ENCODE measurements at places on chromosomes 1 and 21.
A peak's percentile ranks its signal among the peaks of the same experiment; 100 is the strongest.

GRCh38 chr1:169495046-169495775, 9.5 kb upstream of the SLC19A2 start:
- DNase-seq, result no peak

GRCh38 chr1:110033421-110033820, 1.0 kb upstream of the STRIP1 start:
- no peak for DNase-seq

GRCh38 chr1:88552226-88552625, 131.8 kb upstream of the PKN2 start:
- no peak for DNase-seq

DNA sequence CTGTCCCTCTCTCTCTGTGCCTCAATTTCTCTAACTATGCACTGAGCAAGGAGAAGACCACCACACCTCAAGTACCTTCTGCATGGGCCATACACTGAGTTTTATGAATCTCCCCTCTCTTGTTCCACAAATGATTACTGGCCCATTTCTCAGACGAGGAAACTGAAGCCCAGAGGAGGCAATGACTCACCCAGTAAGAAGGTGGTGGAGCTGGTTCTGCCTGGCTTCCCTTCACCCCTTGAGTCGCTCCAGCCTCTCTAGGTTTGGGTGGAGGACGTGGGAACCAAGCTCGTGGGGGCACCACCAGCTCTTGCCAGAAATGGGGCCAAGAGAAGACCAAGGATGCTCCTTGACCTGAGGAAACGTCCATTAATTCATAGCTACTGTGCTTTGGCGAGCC, 21.3 kb upstream of the RUNX3 start:
- DNase-seq, result no peak

GRCh38 chr1:77636864-77637263, 45.6 kb downstream of the ZZZ3 start:
- no peak for DNase-seq

- no peak for DNase-seq
These were observed at the start of gene BSND for GRCh38 chr1:54998677-54999076. BSND (plus strand) TSS chr1:54998933; CDS start chr1:54999187, 254 bp downstream.

DNA sequence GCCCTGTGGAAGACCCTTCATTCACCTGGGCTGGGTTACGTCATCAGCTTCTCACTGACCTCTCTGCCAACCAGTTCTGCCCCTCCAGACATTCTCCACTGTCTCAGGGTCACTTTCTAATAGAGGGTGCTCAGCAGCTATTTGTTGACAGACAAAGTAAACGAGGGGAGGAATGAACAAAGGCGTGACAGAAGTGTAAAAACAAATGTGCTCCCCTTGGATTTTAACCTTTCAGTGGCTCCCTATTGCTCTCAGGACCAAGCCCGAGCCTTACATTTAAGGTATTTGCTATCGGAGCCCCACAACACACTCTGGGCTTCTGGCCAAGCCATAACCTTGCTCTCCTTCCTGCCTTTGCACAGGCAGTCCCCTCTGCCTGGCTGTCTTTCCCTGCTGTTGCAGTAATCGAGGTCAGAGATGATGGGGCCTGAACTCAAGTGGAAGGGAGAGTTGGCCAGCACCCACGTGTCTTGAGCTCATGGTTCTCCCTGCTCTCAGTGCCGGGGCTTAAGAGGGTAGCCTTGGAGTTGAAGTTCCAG, 9.3 kb upstream of the MARCKSL1 start:
- DNase-seq, result no peak

GRCh38 chr1:113830039-113830438, 17.8 kb upstream of the RSBN1 start:
- no peak for DNase-seq

DNA sequence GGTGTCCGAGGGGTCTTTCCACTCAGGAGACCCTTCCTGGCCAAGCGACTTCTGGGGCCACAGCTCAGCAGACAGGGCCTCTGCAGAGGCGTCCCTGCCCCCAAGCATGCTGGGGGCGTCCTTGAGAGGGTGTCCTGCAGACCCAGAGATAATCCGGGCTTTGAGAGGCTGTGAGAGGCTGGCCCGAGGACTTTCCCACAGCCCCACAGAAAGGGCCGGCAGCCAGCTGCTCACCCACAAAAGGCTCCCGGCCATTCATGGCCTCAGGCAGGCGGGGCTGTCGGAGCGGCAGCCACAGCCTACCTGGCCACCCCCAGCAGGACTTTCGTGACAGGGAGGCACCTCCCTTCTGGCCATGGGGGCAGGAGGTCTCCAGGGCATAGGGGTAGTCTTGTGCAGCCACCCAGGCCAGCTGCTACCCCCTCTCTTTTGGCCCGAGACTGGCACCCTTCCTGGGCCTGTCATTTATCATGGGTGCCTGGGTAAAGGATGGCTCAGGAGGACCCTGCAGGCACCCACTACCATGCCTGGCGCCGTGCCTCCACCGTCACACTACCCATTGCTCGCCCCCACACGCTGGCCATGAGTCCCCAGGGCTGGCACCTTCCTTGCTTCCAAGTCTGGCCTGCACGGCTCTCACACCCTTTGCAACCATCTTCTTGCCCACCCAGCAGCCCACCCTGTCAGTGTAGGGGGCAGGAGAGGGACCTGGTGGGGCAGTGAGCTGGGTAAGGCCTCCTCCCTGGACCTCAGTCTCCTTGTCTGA, 11.1 kb upstream of the TNFRSF14 start:
- no peak for DNase-seq

DNA sequence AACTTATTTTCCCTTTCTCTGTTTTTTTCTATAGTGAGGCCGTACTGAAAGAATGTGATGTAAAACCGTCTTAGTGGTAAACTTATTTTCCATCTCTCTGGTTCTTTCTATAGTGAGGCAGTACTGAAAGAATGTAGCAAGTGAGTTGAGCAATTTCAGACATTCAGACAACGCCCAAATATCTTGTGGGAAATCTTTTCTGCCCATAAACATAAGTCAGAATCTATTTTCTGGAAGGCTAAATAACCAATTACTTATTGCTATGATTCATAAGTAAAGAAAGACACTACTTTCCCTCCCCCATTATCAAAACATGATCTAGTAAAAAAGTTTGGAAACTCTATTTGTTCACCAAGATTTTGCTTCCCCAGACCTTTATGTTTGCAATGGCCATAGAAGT, 18.8 kb upstream of the SCCPDH start:
- DNase-seq, result peak; percentile 72

- no peak for DNase-seq
These were observed 2.2 kb downstream of the PGBD5 start for GRCh38 chr1:230423951-230424350.

DNA sequence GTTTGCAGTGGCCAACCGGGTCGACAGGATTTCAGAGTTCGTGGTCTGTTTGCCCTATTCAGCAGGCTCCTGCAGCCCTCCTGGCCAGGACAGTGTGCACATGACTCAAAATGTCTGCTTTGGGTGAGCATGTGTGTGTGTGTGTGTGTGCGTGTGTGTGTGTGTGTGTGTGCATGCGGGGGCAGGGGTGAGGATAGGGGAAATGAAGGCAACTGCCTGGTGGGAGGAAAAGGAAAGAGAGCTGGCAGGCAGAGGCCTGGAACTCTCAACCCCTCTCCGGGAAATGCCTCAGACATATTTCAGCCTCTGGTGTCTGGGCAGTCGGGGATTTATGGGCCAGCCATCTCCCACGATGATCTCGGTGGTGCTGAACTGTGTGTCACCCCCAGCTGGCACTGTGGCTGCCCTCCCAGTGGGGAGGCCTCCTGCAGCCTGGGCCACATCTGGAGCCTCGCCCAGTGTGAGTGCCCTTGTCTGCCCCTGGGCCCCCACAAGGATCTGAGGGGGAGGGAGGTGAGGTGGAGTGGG, 15.2 kb downstream of the CDCP2 start:
- no peak for DNase-seq

- DNase-seq, result no peak
These were observed 10.7 kb downstream of the KCNA10 start for GRCh38 chr1:110508028-110508940.

- no peak for DNase-seq
These were observed 399.9 kb downstream of the HLX start for GRCh38 chr1:221279146-221279545.

DNA sequence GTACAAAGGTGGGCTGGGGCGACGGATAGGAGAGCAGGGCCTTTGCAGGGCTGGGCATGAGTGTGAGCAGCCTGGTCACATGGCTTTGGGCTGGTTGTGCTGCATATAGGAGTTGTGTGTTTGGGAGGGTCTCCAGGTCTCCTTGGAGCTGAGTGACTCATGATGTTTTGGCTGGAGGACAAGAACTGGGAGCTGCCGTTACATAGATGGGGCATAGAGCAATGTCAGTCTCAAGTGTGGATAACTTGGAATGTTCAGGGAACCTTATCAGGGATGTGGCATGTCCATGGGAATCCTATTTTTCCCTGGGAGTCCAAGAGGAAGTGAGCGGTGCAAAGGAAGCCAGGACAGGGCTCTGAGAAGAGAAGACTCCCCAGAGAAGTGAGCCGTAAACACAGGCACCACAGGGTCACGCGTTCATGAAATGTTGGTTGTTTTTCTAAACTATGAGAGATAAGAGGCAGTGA, 136.4 kb upstream of the KCNE2 start:
- DNase-seq, result no peak

GRCh38 chr1:229843627-229844238, 217.7 kb downstream of the URB2 start:
- DNase-seq, result no peak

- no peak for DNase-seq
These were observed 462.1 kb upstream of the C1orf87 start for GRCh38 chr1:60535713-60536112.

DNA sequence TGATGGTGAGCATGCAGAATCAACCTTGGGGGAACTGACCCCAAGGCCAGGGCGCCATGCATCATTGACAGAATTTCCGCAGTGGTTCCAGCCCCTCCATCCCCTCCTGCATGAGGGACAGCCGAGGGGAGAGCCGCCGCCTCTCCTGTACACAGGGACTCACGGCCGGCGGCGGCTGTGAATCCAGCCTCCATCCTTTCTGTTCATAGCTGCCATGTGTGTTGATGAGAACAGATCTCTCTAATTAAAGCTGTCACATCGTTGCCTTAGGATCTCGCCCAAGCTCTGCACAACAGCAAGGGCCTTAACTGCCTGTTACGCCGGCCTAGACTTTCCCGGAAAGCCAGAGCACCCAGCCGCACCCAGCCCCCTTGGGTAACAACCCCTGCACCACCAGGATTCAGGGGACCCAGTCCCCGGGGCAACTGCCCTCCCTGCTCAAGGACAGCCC, 151.6 kb downstream of the NPHP4 start:
- no peak for DNase-seq

- no peak for DNase-seq
These were observed 35.6 kb downstream of the HSPG2 start for GRCh38 chr1:21901473-21901847.

DNA sequence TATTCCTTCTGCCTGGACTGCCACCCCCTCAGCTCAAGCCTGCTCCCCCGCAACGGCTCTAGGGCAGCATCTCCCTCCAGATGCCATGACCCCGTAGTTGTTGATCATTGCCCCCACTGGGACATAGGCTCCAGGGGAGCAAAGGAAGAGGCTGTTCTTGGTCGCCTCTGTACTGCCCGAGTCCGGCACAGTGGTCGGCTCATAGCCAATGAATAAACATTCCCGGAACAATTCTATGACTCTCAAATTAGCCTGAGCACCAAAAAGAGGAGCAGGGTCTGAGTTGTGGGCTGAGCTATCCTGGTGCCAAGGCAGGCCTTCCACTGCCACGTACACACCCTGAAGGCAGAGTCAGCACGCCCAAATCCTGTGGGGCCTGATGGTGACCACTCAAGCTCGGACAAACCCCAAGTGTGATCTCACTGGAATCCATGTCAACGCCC, 33.1 kb downstream of the CAPZB start:
- DNase-seq, result no peak

DNA sequence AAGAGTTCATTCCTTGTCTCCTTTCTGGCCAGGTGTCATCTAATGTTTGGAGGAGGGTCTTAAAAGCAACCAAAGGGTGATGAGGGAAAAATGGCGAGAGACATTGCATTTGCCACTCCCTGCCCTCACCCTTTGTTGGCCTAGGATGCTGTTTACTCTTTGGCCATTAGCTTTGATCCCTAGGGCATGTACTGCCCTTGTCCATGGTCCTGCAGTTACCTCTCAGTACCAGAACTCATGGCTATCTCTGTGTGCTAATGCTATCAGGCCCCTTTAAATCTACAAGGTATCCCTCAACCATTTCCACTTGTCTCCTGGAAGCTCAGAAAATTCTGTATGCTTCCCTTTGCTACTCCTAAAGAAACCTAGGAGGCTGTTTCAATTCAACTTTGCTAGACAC, 424.8 kb upstream of the PLXNA2 start:
- DNase-seq, result no peak

- no peak for DNase-seq
These were observed 29.6 kb downstream of the CLIC6 start for GRCh38 chr21:34698270-34699015.

GRCh38 chr1:106254748-106255147, 801.7 kb upstream of the PRMT6 start:
- DNase-seq, result no peak

Data from amniotic stem cell (primary cell).